ENCODE measurements at places on chromosomes 12 and 14.
A peak's percentile ranks its signal among the peaks of the same experiment; 100 is the strongest.

GRCh38 chr14:65072937-65073336, 29.4 kb downstream of the MAX start:
- no peak for DNase-seq

- peak; percentile 57 for DNase-seq
Measured at GRCh38 chr12:114684098-114684869, at the start of gene TBX3. Gene TBX3 (minus strand): TSS chr12:114684175. CDS start chr12:114683200, 975 bp downstream.

DNA sequence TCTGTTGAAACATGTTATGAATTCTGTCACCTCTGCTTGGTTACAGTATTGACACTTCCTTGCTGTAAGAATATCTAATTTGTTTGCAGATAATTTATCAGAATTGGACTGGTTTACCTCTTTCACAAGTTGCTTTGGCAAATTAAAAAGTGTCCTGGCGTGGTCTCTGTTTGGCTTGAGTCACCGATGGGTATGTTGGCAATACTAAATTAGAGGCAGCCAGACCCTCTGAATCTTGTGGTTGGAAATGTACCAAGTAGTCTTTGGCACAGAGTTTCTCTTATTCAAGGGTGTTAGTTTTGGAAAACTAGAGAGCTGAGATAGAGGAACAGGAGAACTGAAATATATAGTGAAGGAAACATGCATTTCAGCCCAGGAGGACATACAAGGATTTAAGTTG, 521.1 kb upstream of the MGAT4C start:
- DNase-seq: no peak

DNA sequence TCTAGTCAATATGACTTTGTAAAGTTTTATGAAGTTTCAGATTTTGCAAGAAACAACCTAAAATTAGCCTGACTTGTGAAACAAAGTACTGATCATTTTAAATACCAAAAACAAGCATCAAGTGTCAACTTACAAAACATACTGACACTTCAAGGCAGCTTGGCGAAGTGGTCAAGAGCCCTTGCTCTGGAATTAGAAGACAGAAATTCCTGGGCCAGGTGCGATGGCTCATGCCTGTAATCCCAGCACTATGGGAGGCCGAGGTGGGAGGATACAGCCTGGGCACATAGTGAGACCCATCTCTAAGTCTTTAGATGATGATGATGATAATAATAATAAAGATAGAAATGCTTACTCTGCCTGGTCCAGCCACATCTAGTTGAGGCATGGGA, 45.4 kb upstream of the NR2C1 start:
- DNase-seq: no peak

DNA sequence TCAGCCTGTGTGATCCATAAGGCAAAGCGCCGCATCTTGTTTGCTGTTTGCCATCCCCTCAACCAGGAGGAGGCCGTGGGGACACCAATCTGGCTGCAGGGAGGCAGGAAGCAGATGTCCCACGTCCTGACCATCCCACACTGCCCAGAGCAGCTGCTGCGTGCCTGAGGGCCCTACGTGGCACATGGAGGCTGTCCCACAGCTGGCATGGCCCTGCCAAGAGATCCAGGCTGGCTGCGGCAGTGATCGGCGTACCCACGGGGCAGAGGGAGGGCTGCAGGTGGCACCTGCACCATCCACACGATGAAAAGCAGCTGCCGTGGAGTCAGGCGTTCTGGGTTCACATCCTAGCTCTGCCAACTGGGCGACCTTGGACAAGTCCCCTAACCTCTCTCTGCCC, 42.0 kb downstream of the NCOR2 start:
- DNase-seq: no peak

- no peak for DNase-seq
Measured at GRCh38 chr14:33098016-33098415, 159.3 kb downstream of the NPAS3 start.

DNA sequence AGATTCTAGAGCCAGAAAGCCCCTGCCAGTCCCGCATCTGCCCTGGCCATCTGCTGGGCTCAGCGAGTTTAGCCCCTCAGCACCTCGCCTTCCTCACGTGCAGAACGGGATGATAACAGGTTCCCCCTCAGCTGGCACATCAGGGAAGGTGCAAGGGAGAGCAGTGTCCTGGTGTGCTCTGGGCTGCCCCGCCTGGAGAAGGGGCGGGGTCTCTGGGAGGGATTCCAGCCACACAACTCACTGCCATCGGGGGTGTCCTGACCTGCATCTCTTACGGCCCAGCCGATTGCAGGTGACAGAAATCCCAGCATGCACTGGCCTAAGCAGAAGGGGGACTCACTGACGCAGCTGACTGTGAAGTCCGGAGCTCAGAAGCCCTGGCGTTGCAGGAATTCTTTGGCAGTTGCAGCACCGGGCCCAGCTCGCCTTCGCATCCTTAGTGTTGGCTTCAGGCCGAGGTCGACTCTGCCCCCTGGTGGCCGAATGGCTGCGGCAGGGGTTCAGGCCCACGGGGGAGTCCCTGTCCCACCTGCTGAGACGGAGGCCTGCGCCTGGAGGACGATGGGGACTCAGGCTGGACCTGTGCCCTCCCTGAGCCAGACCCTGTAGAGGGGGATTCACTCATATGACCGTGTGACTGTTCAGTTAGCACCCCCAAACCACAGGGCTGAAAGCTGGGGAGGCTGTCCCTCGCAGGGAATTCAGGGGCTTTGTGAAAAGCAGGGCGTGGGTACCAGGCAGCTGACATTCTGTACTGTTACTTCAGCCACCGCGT, 178.6 kb downstream of the ADGRD1 start:
- peak; percentile 25 for DNase-seq

GRCh38 chr12:61043838-61044237, 1216.4 kb upstream of the USP15 start:
- DNase-seq: no peak

GRCh38 chr14:29043737-29044136, 277.1 kb downstream of the FOXG1 start:
- DNase-seq: no peak

DNA sequence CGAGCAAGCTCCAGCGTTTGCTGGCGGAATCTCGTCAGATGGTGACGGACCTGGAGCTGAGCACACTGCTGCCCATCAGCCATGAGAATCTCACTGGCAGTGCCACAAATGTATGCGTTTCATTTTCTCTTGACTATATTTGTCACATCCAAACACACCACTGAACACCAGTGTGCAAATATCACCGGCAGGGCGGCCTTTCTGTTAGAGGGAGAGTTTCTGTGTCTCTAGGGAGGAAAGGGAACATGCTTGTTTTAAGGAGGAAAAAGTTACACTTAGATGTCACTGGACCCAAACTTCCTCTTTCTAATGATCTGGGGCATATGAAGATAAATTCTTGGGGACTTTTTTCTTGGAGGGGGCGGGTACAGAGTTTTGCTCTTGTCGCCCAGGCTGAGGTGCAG, 21.9 kb upstream of the HIP1R start:
- DNase-seq: peak; percentile 44

Measured in inflammatory macrophage treated with lipopolysaccharide for 1 hour (primary cell).